Islet precursor cell (in vitro differentiated cells): ENCODE measurements at places on chromosomes 6 and 20.
A peak's percentile ranks its signal among the peaks of the same experiment; 100 is the strongest.

DNA sequence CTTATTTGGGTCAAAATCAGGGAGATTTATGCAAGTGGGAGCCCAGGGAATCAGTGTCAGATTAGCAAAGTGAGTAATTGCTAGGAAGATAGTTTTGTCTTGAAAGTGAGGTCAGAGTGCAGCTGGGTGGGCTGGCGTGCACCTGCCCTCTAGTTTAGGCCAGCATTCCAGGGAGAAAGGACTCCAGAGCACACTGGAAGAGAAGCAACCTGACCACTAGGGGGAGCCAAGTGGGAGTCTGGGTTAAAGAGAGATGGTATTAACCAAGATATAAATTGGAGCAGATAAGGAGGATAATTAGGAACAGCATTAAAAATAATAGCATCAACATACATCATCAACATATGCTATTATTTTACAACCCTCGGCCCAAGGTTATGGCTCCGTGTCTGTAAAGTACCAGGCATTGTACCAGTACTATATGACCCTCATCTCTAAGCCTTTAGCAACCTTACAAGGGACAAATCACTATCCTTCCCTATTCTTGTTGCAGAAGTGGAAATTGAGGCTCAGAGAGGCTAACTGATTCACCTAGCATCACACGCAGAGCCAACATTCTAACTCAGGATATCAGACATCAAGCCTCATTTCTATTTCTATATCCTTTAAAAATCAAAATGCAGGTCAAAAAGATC is 57.8 kb downstream of the SLC2A10 start:
- DNase-seq, result no peak

GRCh38 chr6:21023210-21023609 is 489.0 kb downstream of the CDKAL1 start:
- no peak for DNase-seq

DNA sequence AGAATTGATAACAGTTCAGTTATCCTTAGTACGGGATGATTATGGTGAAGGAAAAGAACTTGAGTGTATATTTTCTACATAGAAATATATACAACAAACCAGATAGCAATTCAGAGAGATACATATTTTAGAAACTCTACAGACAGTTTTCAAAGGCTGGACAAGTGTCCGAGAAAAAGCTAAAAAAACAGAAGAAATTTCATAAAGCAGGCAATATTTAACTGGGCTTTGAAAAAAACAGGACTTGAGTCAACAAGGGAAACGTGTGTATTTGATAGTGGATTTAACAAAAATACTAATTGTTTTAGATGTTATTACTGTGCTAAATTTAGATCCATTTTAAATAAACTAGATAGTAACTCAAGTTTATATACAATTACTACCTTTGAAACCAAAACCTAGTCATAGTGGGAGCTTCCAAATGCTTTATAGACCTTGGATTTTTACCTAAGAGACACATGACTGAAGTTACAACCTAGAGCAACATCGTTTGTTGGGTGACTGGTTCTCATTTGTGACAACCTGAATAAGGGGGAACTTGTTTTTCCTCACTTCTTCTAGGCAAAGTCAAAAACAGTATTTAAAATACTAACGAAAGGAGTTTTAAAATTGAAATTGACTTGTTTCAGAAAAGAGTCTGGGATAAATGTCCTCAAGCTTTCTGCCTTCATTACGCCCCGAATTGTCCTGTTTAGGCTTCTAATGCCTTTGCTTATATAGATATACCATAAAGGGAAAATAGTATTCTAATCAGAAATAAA is 116.7 kb upstream of the PRSS16 start:
- DNase-seq, result no peak

DNA sequence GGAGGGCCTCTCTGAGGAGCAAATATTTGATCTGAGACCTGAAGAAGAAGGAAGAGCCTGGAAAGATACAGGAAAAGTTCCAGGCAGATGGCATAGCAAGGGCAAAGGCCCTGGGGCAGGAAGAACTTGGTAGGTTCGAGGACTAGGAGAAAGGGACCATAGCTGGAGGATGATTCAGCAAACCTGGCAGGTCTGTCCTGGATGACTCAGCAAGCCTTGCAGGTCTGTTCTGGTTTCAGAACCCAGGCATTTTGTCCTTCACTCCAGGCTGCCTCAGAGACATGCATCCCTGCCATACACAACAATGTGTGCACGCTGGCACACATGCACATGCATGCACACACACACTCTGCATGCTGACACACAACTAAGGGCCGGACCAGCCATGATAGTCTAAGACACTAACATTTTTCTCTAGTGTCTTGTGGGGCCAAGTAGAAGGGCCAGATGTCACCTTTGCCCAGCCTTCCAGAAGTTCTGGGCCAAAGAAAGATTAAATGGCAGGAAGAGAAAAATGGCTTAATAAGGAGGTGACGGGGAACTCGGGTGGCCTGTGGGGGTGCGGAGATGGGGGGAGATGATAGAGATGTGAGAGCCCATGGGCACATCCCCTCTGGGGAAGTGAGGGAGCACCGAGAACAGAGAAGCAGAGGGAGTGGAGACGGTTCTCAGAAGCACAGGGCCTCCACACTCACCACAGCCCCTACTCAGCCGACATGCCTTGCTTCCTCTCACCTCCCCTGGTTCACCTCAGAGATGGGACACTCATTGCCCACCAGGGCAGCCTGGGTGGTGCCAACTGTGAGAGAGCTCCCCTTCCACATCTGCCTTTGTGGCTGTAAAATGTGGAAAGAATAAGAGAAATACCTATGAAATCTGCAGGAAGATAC is 15.4 kb upstream of the TRIB3 start:
- peak; percentile 85 for DNase-seq

DNA sequence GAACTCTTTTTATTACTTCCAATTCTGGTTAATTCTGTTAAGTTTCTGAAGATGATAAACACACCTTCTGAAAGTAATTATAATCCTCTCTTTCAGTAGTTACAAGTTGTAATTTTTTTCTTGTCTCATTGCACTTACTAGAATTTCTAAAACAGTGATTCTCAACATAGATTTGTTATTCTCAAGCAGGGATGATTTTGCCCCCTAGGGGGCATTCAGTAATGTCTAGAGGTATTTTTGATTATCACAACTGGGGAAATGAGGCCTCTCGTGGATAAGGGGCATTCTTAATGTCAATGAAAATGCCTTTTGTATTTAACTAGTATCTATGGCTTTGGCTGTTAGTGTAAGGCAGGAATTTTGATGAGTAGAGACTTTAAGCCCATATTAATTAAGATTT is 39.4 kb upstream of the MAFB start:
- no peak for DNase-seq

DNA sequence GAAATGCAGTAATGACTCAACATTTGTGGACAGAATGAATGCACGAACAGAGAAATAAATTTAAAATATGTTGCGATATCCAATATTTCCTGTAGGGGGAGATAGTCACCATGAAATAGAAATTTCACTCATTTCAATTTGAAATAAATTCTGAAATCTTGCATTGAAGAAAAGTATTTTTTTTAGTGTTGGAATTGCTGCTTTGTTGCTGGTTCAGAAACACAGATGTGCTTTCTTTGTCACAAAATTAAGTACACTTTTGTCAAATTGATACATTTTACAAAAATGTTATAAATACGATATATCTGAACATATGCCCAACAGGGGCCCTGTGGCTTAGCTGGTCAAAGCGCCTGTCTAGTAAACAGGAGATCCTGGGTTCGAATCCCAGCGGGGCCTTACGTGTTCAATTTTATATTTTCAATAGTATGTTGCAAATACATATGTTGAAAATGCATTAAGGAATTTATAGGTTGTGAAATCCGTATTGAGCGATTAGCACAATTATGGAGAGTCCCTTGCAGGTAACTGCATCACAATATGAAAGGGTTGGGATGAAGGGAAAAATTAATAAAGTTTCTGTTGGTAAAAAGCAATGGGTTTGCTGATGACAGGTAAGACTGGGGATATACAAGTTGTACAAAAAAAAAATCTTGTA is 85.4 kb upstream of the PRSS16 start:
- no peak for DNase-seq

DNA sequence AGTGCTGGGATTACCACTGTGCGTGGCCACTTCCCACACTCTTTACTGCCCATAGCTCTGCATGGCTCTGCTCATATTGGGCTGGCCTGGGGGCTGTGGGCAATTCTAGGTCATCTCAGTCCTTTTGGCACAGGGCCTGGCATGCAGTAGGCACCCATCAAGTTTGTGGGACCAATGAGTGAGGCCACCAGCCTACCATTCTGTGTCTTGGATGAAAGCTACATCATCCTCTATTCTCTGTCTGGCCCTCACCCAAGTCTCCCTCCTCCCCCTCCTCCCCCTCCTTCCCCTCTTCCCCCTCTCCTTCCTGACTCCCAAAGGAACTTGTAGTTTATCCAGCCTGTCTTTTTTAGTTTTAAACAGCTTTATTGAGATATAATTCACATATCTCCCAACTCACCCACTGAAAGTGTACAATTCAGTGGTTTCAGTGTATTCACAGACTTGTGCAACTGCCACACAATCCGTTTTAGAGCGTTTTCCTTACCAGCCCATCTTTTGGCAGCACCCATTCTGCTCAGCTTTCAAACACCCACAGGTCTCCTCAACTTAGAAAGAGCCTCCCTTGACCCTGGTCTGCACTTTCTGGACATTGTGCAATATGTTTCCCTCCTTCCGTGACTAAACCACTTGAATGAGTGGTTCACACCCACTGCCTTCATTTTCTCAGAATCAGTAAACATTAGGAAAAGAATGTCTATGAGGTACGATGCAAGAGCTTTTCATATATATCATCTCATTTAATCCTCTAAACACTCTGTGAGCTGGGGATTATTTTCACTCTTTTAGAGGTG is 21.5 kb upstream of the MRPS18A start:
- DNase-seq, result no peak

DNA sequence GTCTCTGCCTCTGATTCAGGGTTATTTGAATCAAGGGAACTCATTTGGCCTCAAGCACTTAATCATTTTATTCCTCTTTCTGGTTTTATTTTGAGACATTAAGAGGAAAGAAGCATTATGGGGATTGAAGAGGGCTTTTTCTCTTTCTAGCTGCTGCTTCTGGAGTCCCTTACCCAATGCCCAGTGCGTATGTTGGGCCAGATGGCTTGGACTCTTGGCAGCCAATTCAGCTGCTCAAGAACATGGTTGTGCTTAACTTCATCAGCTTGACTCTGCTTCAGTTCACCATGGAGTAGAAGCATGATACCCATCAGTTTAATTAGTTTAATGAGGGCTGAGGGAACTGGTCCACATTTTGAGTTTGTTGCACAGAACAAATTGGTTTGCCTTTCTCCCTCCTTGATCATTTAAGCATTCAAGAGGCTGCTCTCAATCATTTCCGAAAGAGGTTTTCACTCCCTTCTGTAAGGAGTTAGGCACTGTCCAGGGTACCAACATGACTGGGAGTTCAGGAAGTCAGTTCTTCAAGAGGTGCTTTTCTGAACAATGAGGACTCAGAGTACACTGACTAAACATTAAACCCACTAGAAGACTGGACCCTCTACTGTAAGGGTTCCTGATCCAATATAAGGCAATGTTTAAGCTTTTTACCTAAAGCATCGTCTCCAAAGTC is 14.6 kb downstream of the PDYN start:
- peak; percentile 24 for DNase-seq

GRCh38 chr6:25179051-25179778 is 100.0 kb upstream of the CARMIL1 start:
- no peak for DNase-seq

DNA sequence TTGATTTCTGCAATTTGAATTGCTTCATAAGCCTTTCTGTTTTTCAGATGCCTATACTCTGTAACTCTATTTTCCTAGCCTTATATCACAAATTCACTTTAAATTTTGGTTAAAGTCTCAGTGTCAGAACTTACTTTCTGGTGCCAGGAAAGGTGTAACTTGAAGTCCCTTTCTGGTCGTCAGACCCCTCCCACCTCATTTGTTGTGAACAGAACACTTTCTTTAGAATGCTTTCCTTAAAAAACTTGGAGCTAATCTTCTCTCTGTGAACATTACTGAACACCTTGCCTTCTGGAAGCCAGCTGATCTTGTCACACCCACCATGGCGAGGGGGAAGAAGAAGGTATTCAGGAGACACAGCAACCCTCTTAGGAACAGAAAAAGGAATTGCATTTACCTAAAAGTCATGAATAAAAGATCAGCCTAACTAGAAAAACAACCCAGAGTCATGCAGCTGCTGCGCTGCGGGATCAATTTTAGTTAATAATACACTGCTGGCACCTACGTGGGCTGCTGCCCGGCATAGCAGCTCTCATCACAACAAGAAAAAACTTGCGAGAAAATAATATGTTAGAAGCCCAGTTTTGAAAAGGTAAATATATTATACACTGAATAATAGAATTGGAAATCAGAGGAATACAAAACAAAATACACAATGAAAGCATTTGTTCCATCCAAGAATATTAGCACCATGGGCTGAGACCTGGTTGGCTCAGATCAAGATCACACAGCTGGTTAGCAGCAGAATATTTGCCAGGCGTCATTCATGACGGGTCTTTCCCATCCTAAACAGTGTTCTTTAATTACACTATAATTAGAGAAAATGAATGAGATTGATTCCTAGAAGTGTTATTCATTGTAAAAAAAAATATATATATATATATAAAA is 5.8 kb upstream of the FAM217A start:
- no peak for DNase-seq

- no peak for DNase-seq
These were observed 77.0 kb upstream of the MAP7 start for GRCh38 chr6:136627191-136627590.

- peak; percentile 37 for DNase-seq
These were observed 29.5 kb downstream of the KIF25 start for GRCh38 chr6:168026925-168027324.

- no peak for DNase-seq
These were observed 1.2 kb downstream of the LMBRD1 start for GRCh38 chr6:69795469-69796072.

DNA sequence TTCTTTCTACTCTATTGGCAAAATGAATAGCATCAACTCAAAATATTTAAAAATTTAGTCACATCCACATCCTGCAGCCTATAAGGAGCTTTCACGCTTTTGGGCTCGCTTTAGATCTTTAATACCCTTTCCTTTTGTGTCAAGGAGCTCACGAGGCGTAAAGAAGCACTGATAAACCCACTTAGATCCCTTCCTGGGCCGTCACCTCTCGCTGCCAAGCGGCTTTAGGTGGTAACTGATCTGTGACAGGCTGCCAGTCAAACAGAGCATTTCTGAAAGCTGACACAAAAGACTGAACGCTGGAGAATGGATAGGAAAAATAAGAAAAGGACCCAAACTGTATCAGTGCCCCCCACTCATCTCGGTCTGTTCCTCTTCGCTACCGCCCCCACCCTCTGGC is 385.7 kb upstream of the MMS22L start:
- DNase-seq, result peak; percentile 54

- DNase-seq, result no peak
These were observed 294.4 kb downstream of the SMOC2 start for GRCh38 chr6:168735268-168735949.

GRCh38 chr6:144055121-144055931 is 40.0 kb downstream of the SF3B5 start:
- DNase-seq, result no peak
